Activated CD4-positive, alpha-beta T cell treated with anti-CD3 and anti-CD28 coated beads, Interleukin-2, amount 50 U/mL, for 4 hours (primary cell): ENCODE measurements at places on chromosomes 4 and X.

DNA sequence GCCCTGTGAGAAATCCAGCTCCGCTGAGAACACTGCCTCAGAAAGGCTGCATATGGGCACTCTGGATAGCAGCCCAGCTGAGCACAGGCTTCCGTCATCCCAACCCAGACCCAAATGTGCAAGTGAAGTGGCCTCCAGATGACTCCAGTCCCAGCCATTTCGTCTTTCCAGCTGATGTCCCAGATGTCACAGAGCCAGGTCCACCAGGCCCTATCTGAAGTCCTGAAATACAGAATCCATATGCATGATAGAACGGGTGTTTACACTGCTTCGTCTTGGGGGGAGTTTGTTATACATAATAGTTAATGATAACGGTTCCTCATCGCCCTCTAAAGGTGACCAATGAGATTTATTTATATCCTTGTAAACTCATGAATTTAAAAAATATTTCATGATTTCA, 72.6 kb upstream of the TRIM2 start:
- no peak for DNase-seq

- no peak for DNase-seq
These were observed 633.6 kb downstream of the SPRY1 start for GRCh38 chr4:124030147-124030546.

DNA sequence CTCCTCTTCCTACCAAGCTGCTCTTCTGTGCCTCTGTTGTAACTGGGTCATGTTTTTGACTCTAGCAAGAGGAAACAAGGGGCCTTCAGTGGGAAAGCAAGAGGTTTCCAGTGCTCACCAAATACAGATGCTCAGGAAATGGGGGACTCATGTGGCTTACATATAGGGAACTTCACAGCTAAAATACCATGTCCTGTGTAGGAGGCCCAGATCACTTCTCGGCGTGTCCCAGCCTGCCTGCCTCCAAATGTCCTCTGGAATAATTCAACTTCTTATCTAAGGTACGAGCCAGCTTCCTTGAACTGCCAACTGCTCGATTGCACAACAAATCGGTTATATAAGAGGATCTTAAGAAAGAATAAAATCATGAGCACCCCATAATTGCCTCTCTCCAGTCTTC, 161.3 kb downstream of the KIT start:
- DNase-seq = no peak

GRCh38 chrX:69305333-69306062, 140.2 kb upstream of the PJA1 start:
- no peak for DNase-seq
